GM23248 (cell line): ENCODE measurements at places on chromosomes 3 and 15. TPM values are rescaled to one million over a fixed set of nuclear protein-coding genes. Genes with fewer than 3 reads are reported as not detected.

DNA sequence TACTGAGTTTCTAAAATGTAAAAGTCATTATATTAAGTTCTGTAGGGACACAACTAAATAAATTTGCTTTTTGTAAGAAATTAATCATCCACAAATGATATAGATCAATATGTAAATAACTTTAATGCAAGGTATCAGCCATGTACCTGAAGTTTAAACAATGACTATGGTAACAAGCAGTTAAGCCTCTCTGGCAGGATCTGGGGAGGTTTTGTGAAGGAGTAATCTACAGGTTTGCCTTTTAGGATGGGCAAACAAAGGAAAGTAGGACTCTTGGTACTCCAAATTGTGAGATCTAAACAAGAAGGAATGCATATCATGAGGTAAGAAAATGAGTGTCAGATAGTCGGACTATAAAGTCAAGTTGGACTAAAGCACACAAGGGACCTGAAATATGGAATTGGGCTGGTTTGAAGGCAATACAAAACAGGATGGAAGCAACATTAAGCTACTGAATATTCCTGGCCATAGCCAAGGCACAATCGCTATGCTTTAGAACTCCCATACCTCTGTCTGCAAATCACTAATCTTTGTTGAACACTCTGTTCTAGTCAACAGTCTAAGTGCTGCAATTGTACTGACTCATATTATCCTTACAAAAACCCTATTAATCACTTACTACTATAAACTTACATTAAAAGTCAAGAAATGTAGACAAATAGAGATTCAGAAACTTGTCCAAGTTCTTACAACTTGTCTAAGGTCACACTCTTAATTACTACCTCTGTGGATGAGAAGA is 412.8 kb downstream of the DIPK2A start:
- no peak for DNase-seq

Gene AGBL1
- polyA plus RNA-seq, result not detected in 2 replicates

GRCh38 chr3:2934541-2934940 is 175.6 kb downstream of the IL5RA start:
- no peak for DNase-seq

DNA sequence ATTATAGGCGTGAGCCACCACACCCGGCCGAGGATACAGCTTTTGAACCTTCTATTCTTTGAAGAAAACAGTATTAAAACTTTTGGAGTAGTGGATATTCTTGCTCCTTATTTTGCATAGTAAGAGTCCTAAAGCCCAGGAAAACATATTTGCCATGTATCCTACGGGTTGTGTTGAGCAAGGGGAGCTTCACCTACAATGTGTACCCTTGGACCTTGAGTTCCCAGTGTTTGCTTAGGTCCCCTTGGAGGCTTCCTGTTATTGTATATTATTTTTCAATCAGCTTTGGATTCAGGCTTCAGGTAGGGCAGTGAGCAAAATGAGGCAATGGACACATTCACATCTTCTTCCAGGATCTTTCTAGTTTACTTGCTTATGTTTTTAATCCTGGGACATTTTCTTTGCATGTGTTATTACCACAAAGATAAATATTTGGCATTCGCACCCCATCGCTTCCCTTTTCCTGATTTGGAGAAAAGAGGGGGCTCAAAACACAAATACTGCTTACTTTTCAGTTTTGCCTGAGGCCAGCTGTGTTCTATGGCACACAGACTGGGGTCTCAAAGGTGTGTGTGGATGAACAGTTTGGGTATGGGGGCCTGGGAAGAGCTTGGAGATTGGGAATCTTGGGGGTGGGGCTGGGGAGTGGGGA is 88.7 kb downstream of the FNDC3B start:
- no peak for DNase-seq

Gene ESYT3
- polyA plus RNA-seq, result 0.38 and 0.48 TPM in 2 replicates
